Stimulated activated CD4-positive, alpha-beta T cell treated with anti-CD3 and anti-CD28 coated beads, Interleukin-1b, Interleukin-23, amount 100 ng/mL, for 1 hour (primary cell): ENCODE measurements at places on chromosomes 5 and 9.

DNA sequence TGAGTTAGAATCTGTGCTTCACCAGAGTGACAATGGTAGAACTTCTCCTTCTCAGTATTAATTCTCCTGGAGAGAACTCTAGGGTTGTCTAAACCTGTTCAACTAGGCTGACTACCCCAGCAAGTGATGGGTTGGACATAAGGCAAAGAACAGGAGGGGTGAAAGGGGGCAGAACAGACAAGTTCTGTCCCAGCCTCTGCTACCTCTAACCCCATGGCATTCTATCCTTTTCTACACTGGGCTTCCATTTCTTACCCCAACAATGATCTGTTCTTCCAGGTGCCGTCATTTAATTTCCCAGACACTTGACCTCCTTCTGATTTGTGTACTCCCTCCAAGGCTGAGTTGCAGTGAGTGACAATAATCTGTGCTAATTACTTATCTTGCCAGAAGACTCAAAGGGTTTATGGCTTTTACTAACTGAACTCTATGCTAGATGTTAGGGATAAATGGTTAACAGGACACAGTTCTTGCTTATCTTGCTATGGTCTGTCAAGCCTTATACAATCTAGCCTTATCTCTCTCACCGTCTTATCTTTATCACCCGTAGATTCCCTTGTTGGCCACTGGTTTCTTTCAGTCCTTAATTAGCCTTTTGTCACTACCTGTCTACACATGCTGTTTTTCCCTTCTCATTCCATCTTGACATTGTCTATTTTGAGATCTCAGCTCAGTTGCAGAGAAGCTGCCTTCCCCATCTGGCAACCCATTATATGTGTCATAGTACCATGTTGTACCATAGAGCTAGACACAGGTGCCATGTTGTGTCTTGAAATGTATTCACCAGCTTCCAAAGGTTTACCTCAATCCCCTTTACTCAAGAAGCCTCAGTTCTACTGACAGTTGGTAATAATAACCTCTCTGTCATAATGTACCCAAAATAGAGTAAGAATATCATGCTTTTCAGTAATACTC is 10.0 kb upstream of the MATR3 start:
- DNase-seq: no peak

DNA sequence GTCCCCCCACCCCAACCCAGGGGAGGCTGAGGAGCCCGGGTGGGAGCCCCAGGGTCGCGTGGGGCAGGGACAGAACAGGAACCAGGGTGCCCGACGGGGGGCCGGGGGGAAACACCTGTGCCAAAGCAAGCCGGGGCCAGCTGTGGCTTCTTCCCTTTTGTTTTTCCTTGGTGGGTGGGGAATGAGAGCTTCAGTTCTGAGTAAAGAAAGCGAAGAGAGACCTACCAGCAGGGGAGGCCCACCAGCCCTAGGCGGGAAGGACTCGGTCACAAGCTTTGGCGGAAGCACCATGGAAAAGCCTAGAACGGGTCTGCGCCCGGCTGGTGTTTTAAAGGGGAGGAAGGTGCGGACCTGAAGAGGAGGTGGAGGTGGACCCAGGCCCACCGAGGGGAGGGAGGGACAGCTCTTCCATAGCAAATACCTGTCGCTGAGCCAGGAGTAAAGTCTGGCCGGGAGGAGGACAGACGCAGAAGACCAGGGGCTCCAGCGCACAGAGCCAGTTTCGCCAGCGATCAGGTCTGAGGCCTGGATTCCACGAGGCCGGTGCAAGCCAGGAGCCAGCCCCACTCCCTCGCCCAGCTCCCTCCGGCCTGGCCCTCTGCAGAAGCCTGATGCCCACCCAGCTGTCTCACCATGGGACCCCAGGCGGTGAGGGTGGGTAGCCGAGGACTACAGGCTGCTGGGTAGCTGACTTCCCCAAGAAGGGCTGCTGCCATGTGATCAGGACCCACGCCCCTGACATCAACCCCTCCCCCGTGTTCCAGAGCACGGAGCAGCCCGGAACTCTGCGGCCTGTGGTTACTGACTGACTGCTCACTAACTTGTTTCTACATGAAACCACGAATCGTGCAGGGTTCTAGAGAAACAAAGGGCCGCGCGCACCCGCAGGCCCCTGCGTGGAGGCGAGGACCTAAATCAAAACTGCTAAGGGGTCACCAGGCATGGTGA is 849 bp upstream of the MGAT1 start:
- peak; percentile 54 for DNase-seq

GRCh38 chr9:131739133-131739958 is 530 bp downstream of the RAPGEF1 start:
- DNase-seq: no peak

GRCh38 chr9:82167296-82167695 is 178.7 kb downstream of the SPATA31D1 start:
- no peak for DNase-seq

DNA sequence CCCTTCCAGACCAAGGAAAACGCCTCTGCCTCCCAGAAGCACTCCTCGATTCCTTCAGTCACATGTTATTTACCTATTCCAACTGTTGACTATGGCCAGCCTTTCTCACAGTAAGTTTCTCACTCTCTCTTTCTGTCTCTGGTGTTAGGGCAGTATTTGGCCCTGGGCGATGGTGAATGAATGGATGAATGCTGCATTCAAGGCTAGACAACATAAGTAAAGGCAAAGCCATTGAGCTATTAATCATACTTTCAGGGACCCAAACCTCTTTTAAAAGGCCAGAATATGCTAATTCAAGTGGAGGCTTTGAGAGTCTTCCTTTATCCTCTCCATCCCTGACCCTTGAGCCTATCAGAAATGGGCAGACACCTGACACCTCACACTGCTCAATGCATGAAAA is 78.5 kb downstream of the SEC61B start:
- no peak for DNase-seq

DNA sequence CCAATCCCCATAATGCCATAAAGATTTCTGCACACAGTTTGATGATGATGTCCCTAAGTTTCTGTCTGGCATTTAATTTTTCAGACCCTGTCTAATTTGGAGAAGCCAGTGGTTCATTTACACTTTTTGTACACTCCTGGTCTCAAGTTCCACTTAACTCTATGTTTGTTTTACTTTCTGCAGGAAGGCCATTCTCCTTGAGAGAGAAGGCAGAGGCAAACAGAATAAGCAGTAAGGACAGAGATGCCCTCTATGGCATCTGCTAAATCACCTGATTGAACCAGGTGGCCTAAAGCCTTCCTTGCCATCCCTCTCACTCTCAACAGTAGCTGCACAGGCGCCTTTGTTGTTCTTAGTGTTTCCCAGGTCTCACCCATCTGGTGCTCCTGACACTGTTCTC is 86.1 kb upstream of the LRRTM2 start:
- DNase-seq: no peak

- no peak for DNase-seq
These were observed 31.1 kb upstream of the IQGAP2 start for GRCh38 chr5:76371960-76372322.

GRCh38 chr5:132417889-132418485 is 48.5 kb downstream of the SLC22A5 start:
- DNase-seq: no peak

- no peak for DNase-seq
These were observed 31.7 kb downstream of the SLC35A4 start for GRCh38 chr5:140596321-140596741.

GRCh38 chr9:30382271-30382670 is 2002.2 kb upstream of the ACO1 start:
- no peak for DNase-seq

DNA sequence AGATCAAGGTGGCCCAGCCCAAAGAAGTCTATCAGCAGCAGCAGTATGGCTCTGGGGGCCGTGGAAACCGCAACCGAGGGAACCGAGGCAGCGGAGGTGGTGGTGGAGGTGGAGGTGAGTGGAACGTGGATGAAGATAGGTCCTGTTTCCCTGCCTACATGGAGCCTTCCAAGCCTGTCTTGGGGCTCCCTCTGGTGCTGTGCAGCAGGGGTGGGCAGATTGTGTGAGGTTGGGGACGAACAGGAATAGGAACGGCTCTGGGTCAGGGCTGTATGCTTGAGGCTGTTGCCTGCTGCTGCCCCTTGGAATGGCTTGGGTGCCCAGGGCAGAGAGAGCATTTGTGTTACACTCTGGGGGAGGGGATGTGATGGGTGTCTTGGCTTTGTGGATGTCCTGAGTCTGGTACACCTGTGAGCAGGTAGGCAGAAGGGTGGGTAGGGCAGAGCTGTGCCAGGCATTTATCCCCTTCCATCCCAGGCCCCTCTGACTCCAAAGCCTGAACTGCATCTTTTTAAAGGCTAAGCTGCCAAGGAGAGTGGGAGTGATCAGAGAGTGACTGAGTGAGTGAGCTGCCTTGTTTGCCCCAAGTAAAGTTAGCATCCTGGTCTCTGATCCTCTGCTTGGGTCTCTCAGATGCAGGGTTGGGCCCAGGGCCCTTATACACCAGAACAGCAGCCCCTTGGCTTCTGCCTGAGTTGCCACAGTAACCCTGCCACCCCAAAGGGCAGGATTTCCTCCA is 5.2 kb downstream of the HNRNPAB start:
- DNase-seq: no peak

- DNase-seq: no peak
These were observed 67.1 kb downstream of the ADAMTS12 start for GRCh38 chr5:33824516-33825195.

GRCh38 chr9:95721061-95721531 is 154.4 kb upstream of the ERCC6L2 start:
- no peak for DNase-seq

- DNase-seq: no peak
These were observed 51.2 kb upstream of the HSPA9 start for GRCh38 chr5:138626333-138626944.

DNA sequence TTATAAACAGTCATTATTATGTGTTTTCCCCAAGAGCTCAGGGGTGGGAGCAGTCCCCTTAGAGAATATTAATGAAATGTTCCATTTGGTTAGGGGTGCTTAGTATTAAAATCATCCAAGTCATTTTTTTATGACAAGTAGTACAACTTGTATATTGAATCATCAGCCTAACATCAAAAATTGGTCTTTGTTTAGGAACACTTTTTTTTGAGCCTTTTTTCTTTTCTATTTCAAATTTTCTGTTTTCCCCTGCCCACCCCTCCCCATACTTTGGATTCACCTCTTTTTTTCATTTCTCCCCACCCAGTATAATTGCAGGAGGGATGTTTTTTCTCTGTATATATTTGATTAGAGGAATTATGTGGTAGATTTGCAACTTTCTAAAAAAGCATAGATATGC is 25.8 kb downstream of the RBM27 start:
- no peak for DNase-seq

- DNase-seq: no peak
These were observed 34.2 kb upstream of the MSH3 start for GRCh38 chr5:80620211-80620610.

DNA sequence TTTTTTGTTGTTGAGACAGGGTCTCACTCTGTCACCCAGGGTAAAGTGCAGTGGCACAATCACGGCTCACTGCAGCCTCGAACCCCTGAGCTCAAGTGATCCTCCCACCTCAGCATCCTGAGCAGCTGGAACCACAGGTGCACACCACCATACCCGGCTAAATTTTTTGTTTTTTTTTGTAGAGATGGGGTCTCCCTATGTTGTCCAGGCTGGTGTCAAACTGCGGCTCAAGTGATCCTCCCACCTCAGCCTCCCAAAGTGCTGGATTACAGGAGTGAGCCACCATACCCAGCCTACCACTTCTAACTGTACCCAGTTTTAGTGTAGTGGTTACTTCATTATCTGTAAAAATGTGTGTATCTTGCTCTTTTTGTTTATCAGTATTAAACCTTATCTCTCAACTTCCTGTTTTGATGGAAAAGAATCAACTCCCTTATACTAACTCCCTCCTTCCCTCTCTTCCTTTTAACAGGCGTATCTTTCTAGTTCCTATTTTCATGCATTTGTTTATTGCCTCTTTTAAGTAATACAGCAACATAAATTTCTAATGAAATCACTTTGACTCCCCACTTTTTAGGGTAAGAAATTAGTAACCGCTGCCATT is 33.1 kb downstream of the GRAMD2B start:
- DNase-seq: no peak

DNA sequence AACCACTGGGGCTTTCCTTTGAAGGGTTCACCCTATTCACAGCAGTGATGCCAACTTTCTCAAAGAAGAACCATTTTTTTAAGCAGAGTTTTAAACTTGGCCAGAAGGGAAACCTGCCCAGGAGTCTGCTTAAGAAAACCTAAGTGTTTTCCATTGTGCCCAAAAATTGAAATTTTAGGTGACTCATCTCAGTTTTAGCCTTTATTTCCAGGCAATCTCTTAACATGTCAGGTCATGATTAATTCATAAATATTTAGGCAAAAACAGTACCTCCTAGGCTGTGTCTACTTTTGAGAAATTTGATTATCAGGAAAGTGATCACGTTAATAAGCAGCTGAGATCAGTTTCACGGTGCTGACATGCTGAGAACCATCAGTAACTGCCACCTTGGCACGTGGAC is 61.9 kb downstream of the TLE1 start:
- DNase-seq: no peak

DNA sequence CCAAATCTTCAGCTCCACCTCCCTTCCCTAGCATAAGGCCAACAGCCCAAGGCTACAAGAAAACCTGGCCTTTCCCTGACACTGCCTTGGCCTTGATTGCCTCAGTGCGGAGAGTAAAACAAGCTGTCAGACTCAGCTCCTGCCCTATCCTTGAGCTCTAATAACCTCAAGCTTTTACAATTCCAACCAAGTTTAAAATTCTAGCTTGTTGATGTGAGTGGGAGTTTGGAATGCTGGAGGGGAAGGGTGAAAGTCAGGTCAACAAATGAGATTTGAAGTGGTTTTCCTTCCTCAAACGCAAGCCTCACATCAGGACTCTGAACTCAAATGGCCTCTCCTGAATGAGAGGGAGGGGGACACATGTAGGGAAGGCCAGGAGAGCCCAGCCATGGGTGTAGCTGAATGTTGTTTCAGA is 197.0 kb upstream of the VLDLR start:
- DNase-seq: no peak

DNA sequence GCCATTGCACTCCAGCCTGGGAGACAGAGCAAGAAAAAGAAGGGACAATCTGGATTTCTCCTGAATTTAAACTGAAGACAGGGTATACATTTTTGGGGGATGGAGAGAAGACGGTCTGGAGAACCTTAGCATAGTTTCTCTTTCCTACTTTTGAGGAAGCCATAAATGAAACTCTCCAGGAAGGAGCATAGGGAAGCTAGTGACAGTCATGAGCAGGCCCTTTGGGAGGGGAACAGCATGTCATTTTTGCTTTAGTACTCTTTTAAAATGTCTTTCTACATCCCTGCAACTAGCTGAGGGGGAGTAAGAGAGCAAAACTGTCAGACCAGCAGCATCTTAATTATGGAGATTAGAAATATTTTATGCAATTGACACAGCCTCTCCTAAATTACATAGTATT is 8.2 kb upstream of the SLC44A1 start:
- DNase-seq: no peak
